Esophagus squamous epithelium (tissue), 5 donors: ENCODE measurements at places on chromosomes 3 and 15.

GRCh38 chr3:15300323-15301078 is 31.9 kb downstream of the SH3BP5 start:
- DNase-seq, result no peak

- no peak for DNase-seq
These were observed 154.0 kb downstream of the ADAMTS9 start for GRCh38 chr3:64533617-64534317.

- DNase-seq, result no peak
These were observed 15.7 kb downstream of the KIF9 start for GRCh38 chr3:47266709-47267489.

GRCh38 chr3:169332310-169332709 is 331.2 kb downstream of the MECOM start:
- no peak for DNase-seq

DNA sequence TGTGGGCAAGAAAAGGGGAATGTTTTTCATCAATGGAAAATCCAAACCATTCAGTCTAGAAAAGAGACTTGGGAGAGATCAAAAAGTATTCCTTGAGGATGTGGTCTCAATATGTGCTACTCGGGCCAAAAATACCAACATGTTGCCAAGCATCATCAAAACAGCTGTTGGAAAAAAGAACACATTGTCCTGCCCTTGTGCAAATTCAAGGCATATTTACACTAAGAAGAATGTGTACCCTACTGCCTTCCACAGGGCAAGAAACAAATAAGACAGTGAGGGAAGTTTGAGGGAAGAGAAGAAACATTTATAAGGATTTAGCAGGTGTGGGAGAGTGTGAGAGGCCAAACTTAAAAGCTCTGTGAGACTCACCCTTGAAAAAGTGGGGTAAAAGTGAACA is 252.1 kb downstream of the NTRK3 start:
- DNase-seq, result no peak

DNA sequence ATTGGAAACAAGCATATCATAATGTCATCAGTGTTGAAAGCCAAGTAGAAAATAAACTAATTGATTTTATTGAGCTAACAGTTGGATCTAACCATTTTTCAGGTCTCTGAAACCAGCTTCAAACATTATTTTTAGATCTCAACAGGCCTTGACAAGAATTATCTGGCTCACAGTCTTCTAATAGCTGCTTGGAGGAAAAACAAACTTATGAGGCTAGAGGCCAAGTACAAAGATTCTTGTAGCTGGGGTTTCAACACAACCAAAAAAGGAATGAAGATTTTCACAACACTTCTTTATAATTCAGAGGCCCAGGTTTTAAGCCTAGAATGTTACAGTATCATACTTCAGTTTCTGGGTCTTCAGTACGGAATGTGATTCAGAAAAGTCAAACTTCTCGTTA is 3.7 kb downstream of the SETMAR start:
- DNase-seq, result no peak
